Activated naive CD4-positive, alpha-beta T cell treated with Interleukin-2 at 50 U/mL for 16 hours (primary cell): ENCODE measurements at places on chromosomes 13 and 19.

DNA sequence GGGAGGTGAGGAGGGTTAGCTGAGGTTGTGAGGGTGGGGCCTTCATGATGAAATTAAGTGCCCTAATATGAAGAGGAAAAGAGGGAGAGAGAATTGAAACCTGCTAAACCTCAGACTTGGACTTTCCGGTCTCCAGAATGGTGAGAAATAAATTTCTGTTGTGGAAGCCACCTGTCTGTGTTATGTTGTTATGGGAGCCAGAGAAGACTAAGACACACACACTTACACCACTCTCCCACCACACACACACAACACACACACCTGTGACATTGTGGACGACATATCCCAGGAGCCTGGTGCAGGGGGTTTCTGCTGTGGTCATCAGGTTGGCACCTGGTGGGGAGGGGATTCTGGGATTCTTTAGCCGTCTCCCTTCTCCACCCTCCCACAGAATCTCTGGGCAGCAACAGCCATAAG is 14.0 kb downstream of the KLK4 start:
- no peak for DNase-seq

GRCh38 chr13:57191667-57192066 is 24.7 kb downstream of the PRR20E start:
- DNase-seq: no peak

DNA sequence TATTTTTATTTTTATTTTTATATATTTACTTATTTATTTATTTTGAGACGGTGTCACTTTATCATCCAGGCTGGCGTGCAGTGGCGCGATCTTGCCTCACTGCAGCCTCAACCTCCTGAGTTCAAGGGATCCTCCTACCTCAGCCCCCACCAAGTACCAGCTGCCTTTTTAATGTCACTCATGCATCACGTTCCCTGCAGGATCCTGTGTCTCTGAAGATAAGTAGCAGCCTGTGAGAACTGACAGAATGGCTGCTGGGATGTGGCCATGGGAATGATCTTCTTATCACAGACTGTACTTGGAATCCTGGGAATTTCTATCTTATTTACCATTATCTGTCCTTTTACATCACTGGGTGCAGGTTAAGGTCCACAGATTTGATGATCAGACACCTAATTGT is 9.2 kb upstream of the ZNF761 start:
- no peak for DNase-seq

- DNase-seq: peak; percentile 46
Measured at GRCh38 chr13:27619728-27620376, 477 bp downstream of the LNX2 start.

DNA sequence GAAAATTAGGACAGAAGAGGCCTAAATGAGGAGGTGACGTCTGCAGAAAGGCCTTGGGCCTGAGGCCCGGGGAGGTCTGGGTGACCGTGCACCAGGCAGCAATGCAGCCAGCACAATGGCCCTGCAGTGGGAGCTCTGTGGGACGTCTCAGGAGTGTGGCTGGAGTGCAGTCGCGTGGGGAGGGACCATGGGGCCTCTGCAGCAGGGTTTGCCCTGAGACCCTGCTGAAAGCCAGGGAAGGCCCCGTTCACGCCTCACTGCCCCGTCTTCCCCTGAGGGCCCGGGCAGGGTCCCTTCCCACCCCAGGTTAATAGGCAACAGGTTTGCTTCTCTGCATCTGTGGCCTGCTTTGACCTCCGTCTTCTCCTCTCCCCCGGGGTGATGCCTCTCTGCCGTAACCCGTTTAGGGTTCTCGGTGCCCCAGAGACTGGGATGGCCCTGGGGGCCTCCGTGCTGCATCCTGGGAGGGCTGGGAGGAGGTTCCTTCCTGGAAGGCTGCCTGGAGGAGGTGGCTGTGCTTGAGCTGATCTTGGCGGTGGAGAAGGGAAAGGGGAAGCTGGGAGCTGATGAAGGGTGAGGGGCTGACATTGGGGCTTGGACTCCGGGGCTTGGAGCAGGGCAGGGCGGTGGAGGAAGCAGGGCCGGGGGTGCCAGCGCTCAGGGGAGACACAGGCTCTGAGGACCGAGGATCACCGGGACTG is 9.7 kb downstream of the PALM start:
- DNase-seq: no peak

GRCh38 chr13:89136678-89137077 is 1465.5 kb downstream of the SLITRK5 start:
- DNase-seq: no peak

DNA sequence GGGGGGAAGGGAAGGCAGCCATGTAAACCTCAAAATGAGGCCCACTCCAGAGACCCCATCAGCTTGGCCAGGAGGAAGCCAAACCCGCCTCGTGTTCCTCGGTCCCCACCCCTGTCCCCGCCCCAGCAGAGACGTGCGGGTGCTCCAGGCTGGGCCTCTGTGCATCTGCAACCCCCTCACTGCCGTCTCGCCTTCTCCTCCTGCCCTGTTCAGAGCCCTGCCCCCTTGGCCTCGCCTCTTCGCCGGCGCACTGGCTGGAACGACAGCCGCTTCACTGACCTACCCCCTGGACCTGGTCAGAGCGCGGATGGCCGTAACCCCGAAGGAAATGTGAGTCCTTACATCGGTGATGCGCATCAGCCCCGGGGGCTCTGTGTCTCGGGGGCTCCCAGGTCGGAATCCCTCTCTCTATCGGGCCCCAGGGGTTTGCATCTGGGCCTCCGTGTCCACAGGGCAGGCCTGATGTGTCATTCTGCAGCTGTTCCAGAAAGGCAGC is 32.2 kb downstream of the TMEM161A start:
- no peak for DNase-seq
